Endothelial cell (in vitro differentiated cells): ENCODE measurements at places on chromosomes 2 and 18.

- peak; percentile 25 for DNase-seq
These were observed 269.2 kb downstream of the NYAP2 start for GRCh38 chr2:225668606-225669266.

DNA sequence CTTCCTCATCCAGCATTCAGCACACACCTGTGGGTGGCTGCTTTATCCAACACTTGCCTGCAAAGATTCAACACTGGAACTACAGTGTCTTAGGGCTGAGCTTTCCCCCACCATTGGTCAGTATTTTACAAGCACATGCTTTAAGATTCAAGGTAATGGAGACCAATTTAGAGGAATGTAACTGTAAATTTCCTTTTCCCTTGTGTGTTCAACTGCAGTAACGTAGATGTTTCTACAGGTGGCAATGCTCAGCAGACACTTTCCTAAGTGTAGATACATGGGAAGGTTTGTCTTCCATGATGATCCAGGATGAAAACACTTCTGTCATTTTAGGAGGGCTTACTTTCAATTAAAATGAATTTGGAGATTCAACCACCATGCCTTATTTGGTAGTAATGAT lies 143.6 kb upstream of the PXDN start:
- no peak for DNase-seq

GRCh38 chr2:233839447-233839820 lies 14.9 kb downstream of the HJURP start:
- DNase-seq = no peak

DNA sequence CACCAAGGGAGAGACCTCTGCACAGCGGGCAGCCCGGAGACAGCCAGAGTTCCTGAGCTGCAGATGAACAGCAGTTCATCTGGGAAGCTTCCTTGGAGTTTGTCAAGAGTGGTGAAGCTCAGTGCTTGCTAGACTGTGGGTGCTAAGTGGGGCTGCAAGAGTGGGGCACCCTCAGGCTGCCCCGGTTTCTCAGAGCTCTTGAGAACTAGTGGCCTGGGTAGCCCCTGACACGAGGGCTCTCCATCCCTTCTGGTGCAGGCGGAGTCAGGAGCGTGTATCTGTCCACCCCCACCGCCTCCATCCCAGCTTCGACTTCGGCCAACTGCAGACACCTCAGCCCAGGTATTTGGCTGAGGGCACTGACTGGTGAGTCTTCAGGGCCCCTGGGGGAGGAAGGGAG lies 222.0 kb downstream of the LOXHD1 start:
- no peak for DNase-seq

DNA sequence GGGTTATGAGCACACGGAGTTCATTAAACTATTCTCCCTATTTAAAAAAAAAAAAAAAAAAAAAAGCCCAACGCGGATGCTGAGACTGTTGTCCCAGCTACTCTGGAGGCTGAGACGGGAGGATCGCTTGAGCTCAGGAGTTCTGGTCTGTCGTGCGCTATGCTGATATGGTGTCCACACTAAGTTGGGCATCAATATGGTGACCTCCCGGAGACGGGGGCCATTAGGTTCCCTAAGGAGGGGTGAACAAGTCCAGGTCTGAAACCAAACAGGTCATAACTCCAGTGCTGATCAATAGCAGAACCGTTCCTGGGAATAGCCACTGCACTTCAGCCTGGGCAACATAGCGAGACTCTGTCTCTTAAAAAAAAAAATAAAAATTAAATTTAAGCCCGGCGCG lies 12.9 kb upstream of the ANKRD53 start:
- no peak for DNase-seq

GRCh38 chr2:48530033-48530811 lies at the start of gene STON1:
STON1 (plus strand) TSS chr2:48530154; CDS start chr2:48580634, 50,480 bp downstream.
- DNase-seq = peak; percentile 16

DNA sequence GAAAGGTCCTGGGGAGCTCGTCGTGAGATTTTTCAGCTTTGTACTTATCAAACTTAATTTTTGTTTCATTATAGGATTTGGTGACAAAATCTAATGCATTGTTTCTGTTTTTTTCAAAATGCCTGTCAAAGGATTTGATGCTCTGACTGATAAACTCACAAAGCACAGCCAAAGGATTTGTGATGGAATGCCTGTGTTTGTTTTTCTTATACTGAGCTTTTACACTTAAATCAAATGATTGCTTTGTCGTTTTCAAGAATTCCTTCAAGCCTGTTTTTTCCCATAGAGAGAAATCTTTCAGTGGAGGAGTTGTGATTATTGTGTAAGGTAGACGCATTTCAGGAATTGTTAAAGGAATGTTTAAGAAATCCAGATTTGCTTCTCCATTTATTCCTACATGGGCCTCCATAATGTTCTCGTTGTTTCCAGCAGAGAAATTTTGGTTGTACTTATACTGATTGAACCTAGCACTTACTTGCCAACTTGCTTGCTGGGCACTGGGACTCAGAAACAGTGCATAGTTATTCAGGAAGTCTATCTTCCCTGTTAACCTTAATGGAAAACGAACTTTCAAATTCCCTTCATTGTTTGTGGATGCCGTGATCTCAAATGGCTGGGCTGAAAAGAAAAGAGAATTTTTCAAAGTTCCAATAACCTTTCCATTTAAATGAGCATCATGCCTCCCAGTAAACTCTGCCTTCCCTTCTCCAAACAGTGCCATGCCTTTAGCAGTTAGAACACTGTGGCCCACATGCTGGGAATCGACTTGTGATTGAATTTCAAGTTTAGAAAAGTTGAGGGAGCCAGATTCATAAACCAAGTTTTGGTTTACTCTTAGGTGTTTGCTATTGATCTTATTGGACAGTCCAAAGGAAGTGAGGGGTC lies 36.5 kb downstream of the APOB start:
- DNase-seq = no peak

GRCh38 chr2:237327175-237327950 lies 86.6 kb downstream of the COL6A3 start:
- no peak for DNase-seq

- no peak for DNase-seq
These were observed 943 bp downstream of the INPP5D start for GRCh38 chr2:233060980-233061590.

DNA sequence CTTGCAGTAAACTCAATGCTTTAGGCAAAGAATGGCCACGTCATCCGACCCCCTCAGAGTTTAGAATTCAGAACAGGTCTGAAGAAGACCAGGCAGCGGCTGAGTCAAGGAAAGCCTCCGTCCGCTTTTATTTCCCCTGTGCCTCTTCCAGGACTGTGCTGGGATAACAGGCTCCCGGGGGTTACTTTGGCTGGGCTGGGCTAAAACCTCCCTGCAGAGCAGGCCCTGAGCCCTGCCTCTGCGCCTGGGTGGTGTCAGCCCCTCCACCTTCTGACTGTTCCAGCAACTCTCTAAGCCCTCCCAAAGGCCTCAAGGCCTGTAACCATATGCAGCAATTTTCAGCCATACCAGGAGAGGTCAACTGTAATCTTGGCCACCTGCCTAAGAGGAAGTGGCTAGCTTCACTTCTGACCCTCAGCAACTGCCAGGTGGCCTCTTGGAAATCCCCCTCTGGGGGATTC lies 166.5 kb downstream of the RPIA start:
- no peak for DNase-seq

DNA sequence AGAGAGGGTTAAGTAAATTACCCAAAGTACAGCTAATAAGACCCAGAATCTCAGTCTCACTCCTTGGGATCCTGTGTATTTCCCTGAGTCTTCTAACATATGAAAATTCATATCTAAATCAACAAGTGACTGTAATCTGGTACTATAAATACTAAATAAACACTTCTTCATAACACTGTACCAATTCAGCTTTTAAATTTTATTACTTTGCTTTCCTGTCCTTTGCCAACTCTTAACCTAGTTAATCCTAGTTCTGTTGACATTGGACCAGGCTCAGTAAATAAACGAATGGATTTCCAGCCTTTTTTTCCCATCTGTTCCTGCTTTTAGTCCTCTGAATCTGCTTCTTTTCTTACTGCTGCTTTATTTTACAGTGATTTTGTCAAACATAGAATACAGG lies 13.8 kb downstream of the MRPL35 start:
- DNase-seq = no peak
